Fibroblast of villous mesenchyme (primary cell): ENCODE measurements at places on chromosomes 11 and 22.

DNA sequence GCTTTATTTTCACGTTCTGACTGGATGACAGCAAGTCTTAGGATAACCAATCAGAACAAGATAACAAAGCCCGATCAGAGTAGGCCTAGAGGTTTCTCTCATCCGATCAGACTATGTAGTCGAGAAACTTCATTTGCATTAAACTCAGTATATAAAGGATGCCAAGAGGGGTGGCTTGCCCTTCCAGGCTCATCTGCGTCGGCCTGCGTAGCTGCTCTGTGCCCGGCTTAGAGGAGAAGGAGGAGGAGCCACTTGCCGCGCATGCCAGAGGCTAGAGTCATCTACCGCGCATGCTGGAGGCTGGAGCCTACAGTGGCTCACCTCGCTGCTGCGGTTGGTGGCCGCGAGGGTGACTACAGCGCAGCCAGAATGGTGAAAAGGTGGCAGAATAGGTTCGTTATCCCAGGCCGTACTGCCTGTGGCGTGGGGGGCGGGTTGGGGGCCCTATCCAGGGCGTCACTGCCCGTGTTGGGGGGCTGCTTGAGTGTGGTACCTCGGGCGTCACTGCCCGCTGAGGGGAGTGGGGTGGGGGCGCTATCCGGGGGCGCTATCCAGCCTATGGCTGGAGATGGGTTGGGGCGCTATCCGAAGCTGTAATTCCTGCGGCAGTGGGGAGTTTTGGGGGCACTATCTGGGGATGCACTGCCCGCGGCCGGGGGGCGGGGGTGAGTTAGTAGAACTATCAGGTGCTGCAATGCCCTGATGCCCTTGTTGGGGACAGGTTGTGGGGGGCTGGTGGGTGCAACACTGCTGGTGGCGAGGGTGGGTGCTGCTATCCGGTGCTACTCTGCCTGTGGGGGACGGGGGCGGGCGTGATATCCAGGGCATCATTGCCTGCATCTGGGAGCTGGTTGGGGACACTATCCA, at the start of gene RFPL2:
Gene RFPL2 (minus strand): TSS at position 218 of the 867 bp plus-strand sequence. CDS start 2,622 bp downstream, outside the sequence.
- peak; percentile 20 for DNase-seq

DNA sequence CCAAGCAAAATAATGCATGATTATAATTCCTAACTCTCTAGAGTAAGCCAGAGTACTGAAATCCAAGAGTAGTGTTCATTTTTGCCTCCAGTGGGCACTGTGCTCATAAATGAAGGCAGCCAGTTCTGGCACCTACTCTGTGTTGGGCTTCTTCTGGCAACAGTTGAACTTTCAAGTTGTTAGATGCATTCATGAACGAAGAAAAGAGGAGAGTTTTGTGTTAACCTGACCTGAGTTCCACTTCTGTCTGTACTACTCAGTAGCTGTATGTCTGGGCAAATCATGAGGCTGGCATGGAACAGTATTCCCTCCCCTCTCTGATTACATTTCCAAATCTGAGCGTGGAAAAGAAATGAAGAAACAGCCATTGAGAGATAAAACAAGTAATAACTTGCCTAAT, 20.3 kb upstream of the TENM4 start:
- DNase-seq: peak; percentile 41

DNA sequence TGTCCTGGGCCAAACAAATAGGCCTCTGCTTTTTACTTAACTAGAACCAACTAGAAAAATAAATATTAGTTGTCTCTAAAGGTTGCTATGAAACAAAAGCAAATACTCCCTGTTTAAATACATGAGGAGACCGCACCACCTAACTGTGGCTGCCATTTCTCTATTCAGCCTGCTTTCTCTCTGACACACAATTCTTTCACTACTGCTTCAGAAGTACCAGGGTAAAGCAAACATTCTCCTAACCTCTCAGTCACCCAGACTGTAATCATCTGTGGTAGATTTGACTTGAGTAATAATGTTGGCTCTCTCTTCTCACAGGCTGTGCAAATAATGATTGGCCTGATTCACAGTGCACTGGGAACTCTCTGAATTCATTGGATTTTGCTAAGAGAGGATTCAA, 41.0 kb upstream of the MS4A8 start:
- DNase-seq: no peak

DNA sequence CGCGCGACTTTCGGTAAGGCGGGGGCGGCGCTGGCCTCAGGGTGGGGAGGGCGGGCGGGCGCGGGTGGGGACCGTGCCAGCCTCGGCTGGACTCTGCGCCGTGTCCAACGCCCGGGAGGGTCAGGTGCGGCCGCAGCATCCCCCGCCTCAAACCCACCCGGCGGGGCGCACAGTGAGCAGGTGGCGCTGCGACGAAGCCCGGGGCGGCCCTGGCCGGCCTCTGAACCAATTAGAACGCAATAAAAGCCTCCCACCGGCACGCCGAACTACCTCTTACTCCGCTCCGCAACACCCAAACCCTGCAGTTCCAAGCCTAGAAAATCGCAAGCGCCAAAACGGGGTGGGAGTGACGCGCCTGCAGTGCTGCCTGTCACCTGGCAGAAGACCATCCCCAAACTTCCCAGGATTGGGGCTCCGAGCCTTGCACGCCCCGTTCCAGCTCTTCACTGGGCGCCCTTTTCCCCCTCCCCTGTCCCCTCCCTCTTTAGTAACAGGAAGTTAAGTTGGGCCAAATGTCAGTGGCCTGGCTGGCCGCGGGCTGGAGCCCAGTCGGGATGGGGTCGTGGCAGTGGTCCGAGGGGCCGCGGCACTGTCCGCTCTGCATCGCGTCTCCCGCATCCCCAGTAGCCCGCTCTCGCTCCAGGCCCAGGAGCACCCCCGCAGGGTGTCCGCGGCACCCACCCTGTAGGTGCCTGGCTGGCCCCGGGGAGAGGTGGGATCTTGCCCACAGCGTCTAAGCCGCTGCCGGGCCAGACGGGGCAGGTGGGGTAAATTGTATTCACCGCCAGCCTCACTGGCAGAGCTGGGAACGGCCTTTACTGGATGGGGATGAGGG, 541 bp downstream of the MICAL2 start:
- DNase-seq: peak; percentile 48

- no peak for DNase-seq
Observed at GRCh38 chr11:115894176-115894575, 390.0 kb upstream of the CADM1 start.

DNA sequence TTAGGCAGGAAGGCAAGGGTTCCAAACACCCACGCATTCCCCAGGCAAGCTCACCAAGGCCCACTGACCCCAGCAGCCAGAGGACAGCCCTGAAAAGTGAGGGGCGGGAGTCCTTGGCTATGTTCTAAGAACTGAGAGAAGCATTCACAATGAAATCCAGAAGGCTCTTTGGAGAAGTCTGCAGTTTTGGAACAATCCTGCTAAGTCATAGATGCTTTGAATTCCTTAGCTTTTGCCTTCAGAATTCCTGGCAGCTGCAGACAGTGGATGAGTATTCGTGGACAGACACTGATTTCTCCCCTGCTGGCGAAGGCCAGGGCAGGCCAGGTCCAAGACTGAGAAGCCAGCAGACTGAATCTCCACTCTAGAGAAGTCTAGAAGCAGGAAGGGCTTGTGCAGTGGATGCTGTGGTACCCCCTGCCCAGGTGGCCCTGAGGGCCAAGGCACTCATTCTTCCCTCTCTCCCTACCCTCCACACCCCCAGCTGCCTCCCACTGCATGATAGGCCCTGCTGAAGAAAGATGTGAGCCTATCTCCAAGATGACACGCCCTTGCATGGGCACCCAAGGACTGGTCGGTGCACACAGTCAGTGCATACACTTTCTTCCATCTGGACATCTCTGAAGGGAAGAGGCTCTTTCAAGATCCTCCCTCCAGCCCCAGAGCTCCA, 133.2 kb upstream of the TEAD1 start:
- DNase-seq: peak; percentile 72

GRCh38 chr11:129386795-129387397, 11.2 kb downstream of the BARX2 start:
- no peak for DNase-seq

- DNase-seq: no peak
Observed at GRCh38 chr11:97770570-97770969, 1250.2 kb upstream of the CNTN5 start.

GRCh38 chr11:102111787-102112508, 1.7 kb downstream of the YAP1 start:
- DNase-seq: peak; percentile 95

- no peak for DNase-seq
Observed at GRCh38 chr11:100851584-100852152, 164.6 kb downstream of the ARHGAP42 start.

- DNase-seq: peak; percentile 93
Observed at GRCh38 chr22:37696657-37697537, at the start of gene TRIOBP. TRIOBP (plus strand) TSS chr22:37697048; CDS start chr22:37701366, 4,318 bp downstream.

DNA sequence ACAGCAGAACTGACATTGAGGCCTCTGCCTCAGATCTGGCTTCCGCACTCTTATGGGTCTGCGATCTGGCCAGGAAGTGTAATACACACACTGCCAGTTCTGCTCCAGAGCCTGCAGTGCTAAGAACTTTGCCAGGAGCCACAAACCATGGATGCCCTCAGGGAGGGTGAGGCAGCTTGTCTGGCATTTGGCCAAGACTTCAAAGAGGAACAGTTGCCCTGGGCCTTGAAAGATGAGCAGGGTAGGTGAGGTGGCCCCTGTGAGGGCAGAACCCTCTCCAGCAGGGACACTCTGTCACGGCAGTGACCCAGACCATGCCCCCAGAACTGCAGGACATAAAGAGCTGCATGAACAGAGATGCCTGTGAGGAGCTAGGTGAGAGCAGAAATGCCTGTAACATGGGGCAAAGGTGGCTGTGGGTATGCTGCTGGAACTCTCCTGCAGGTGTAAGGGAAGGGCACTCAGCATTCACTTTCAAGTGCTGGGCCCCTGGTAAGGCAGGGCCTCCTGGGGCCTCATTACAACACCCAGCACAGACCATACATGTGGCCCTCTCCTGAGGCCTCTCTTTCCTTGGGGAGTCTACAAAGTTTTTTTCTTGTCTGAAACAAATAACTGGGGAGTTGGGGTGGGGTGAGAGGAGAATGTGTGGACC, 47.3 kb downstream of the NEU3 start:
- DNase-seq: no peak

- no peak for DNase-seq
Observed at GRCh38 chr11:94546162-94546470, 2.4 kb downstream of the FUT4 start.

DNA sequence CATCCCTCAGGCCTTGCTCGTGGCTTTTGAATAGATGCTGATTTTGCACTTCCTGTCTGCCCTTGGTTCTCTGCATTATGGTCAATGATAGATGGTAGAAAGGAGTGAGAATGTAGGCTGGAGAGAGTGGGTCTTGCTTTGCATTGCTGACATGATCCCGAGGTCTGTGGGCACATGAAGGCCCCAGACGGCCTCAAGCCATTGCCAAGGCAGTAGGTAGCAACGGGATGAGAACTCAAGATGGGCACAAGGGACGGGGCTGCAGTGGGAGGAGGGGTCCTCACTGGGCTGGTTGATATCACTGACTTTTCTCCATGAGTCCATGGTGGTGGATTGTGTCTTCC, 54.0 kb downstream of the GAB4 start:
- no peak for DNase-seq

- DNase-seq: no peak
Observed at GRCh38 chr11:14967581-14968243, 4.4 kb downstream of the CALCA start.

DNA sequence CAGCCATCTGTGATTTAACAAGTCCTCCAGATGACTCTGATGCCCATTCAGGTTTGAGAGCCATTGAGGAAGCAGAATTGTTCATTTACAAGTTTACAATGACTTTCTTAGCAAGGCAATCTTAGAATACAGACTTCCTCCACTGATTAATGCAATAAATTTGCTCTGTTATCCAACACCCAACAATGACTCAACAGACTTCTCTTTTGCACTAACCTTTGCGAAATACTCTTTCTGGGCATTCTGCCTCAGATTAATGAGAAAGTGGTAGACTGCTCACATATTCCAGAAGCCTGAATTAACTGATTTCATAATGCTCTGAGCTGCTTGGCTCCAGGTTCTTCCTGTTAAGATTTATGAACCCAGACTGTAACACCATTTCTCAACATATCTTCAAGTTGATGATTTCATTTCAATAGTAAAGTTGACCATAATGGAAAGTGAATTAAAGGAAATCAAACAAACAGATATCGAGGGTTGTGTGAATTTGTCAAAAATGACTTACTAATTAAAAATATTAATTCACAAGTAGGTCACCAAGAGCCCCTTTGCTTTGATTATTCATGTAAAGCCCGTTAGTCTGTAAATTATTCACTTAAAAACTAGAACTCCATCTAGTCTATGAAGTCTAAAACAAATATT, 70.5 kb upstream of the BLID start:
- peak; percentile 99 for DNase-seq

DNA sequence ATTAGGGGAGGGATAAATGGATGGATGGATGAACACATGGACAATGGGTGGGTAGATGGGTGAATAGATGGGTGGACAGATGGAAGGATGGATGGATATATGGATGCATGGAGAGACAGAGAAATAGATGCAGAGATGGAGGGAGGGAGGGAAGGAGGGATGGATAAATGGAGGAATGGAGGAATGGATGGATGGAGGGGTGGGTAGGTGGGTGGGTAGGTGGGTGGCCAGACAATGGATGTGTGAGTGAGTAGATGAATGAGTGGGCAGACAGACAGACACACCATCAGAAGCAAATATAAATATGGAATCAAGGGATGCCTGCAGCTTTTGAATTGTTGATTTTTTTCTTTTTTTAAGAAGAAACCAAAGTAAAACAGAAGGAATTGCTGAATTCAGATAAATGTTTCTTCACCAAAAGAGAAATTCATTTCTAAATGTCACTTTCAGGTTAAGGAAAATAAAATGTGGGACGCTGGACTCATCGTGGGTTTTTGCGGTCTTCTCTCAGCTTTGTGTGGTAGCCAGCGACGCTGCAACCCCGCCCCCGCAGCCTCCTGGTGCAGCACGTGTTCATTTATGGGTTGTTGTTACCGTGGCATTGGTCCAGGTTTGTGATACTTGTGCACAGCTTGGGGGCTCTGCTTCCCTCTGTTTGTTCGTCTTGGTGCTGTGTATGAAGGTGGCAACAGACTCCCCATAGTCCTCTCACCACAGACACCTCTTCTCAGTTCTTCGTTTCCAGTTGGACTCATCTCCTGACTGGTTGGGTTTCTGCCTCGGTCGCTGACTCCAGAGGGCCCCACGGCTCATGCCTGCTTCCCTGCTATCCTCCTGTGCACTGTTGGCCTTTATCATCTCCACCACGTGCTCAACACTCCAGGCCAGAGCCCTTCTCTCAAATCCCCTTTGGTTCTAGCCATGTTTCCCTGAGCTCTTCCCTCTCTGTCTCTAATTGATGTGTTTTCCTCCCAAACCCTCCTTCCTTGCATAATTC, 76.4 kb downstream of the CDKN1C start:
- no peak for DNase-seq

- no peak for DNase-seq
Observed at GRCh38 chr11:69277074-69277809, 16.7 kb upstream of the MYEOV start.

DNA sequence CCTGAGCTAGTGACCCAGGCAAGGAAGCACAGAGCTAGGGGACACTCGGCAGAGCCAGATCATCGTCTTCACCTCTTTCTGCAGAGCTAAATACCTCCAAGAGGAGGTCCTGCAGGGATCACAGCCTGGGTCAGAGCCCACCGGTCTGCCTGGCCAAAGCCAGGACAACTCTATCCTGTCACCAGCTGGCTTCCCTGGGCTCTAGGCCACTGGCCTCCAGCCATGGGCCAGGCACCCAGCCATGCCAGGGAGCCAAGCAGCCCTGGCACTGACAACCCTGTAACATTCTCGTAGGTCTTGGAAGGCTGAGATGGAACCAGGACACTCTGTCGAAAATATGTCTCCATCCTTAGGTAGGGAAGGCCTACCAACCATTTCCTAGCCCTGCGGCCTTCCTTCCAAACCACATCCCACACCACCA, 270.1 kb downstream of the BUD13 start:
- DNase-seq: no peak
